ENCODE measurements at places on chromosomes 7 and 10. TPM values are rescaled to one million over a fixed set of nuclear protein-coding genes. Genes with fewer than 3 reads are reported as not detected.

The TAS2R16 gene
- not detected for total RNA-seq

The PNLIPRP3 gene
- total RNA-seq, result not detected

The ATG9B gene
- 2.4 TPM for total RNA-seq

The PARP12 gene
- 2.9 TPM for total RNA-seq

The ADO gene
- 42.4 TPM for total RNA-seq

The IDI2 gene
- not detected for total RNA-seq

The ANKRD7 gene
- 12.2 TPM for total RNA-seq

The LIPN gene
- total RNA-seq, result not detected

The PNLIPRP1 gene
- total RNA-seq, result not detected

The DLG5 gene
- total RNA-seq, result 33.4 TPM

The C7orf33 gene
- not detected for total RNA-seq

The DDX50 gene
- 51.4 TPM for total RNA-seq

The GARIN1A gene
- 0.82 TPM for total RNA-seq

The OPN1SW gene
- total RNA-seq, result not detected

The GDF2 gene
- total RNA-seq, result not detected

The PLAC9 gene
- total RNA-seq, result 0.82 TPM

The PGAM2 gene
- total RNA-seq, result 4.5 TPM

The CTNNA3 gene
- total RNA-seq, result 2.0 TPM

The HIF1AN gene
- total RNA-seq, result 11.4 TPM

The CARD11 gene
- 0.41 TPM for total RNA-seq

The CALN1 gene
- 40.4 TPM for total RNA-seq

The DOCK4 gene
- 70.9 TPM for total RNA-seq

The CLDN3 gene
- total RNA-seq, result not detected

The GRM8 gene
- 2.9 TPM for total RNA-seq

The TMEM213 gene
- not detected for total RNA-seq

The CYP2C18 gene
- under 0.01 TPM for total RNA-seq

The HOXA4 gene
- total RNA-seq, result not detected

The TSPAN33 gene
- 4.1 TPM for total RNA-seq

The GJC3 gene
- total RNA-seq, result 0.41 TPM

The NRG3 gene
- 12.2 TPM for total RNA-seq

The NPY4R gene
- total RNA-seq, result not detected

The TEX47 gene
- not detected for total RNA-seq
